ENCODE measurements at places on chromosomes 13 and 19. TPM values are rescaled to one million over a fixed set of nuclear protein-coding genes. Genes with fewer than 3 reads are reported as not detected.

- no peak for DNase-seq
These were observed 11.5 kb downstream of the ZNF552 start for GRCh38 chr19:57803265-57803593.

DNA sequence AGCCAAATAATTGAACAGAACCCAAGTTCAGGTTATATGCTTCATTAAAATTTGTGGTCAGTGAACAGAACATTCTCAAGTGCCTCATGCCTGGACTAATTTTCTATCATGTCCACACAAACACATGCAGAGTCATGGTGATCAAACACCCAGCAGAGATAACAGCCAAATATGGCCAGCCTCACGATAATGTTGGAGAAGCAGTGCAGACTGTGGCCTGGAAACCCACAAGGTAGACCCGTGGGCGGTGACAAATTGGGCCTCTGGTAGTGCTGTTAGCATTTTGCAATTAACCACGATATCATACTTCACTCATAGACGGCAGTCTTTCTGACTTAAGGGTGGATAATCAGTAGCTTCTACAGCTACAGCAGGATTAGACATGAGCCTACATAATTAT is 35.0 kb upstream of the VWA8 start:
- no peak for DNase-seq

DNA sequence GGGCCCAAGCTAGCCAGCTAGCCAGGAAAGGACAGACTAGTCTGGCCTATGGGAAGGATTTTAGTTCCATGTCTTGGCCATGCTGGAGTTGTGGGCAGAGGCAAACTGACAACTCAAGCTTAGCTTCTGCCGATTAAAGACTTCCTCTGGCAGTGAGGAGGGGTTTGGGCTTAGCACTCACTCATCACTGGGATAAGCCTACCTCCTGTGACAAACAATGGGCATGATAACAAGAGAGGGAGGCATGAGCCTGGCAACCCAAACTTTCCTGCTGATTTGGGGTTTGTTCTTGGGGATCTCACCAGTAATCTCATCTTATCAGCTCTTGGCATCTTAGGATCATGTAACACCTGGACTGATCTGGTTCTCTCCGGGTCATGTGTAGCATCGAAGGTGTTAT is 83.6 kb downstream of the KL start:
- DNase-seq, result no peak

The POSTN gene
- polyA plus RNA-seq, result 1,336 TPM

The SMIM44 gene
- polyA plus RNA-seq, result not detected

The CDC42EP5 gene
- polyA plus RNA-seq, result 65.7 TPM

DNA sequence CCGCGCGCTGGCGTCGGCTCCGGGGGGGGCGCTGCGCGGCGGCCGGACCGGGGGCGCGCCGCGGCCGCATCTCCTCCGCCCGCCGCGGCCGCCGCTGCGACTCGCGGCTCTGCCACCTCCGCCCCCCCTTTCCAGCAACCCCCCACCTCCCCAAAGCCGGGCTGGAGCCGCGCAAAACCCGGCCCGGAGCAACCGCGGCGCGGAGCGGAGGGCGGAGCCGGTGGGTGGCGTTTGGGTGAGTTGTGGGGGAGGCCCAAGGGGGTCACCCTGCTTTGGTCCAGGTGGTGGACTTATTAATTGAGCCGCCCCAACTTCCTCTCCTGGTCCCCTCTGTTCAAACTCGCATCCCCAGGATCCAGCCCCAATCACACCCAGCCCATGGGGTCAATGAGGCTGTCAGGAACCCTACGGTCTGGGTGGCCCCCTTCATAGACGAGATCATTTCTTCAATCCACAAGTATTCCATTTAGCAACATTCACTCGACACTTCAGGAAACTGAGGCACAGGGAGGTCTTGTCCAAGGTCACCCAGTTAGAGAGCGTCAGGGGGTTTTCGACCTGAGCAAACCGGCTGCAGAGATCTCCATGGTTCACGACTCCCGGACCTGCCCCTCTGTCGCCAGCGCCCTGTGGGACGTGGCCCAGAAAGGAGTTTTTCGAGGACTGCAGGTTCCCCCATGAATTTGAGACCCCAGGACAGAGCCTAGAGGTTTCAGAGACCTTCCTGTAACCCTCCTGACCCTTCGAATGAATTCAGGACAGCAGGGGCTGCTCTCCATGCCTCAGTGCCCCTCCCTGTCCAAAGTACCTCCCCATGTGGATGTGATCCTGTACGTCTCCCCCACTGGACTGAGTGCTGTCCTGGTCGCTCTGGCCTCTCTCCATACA is 22.4 kb upstream of the SEMA6B start:
- peak; percentile 66 for DNase-seq

DNA sequence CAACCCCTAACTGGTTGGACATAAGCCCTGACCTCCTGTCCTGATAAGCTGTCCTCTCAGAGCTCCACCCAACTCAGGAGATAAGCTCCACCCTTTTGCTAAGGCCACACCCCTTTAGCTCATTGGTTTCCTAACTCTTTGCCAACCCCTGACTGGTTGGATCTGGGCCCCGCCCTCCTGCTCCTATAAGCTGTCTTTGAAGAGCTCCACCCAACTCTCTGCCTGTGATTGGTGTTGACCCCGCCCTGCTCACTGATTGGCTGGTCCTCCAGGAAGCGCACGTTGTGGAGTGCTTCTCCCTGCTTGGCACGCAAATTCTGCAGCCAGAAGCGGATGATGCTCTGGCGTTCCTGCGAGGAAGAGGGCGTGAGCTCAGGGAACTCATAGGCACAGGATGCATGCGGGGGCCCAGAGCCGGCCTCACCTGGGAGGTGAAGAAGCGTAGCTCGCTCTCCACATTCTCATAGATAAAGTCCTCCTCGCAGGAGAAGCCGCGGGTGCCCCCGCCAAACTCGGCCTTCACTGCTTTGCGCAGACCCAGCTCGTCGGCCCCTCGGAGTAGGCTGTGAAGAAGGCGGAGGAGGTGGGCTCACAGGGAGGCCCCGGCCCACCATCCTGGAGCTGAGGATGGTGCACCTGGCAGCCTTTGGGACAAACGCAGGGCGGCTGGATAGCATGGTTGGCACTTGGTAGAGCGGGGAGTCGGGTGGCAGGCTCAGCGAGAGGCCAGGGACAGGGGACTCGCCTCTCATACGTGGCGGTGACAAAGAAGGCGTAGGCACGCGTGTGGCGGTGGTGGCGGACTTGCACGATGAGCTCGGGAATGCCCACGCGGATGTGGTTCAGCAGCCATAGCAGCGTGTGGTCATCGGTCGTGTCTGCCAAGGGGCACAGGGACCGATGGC is 1.7 kb downstream of the ANO8 start:
- DNase-seq, result peak; percentile 52

- DNase-seq, result peak; percentile 84
These were observed 20.4 kb upstream of the FAM216B start for GRCh38 chr13:42760951-42761350.

DNA sequence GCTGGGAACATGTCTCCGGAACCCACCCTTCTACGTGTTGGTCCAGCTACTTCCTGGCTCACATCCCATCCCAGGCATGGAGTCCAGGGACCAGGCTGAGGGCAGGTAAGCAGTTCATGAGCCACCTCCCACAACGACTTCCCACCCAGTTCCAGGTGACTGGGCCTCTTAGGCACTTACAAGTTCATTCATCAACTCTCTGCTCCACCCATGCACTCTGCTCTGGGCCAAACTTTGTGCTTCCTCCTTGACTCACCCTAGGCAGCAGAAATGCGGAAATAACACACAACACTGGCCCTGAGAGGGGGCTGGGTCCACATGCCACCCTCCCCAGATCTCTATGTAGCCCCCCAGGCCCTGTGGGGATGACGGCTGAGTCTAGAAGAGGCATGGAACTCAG is 20.5 kb downstream of the IQCN start:
- DNase-seq, result peak; percentile 32

DNA sequence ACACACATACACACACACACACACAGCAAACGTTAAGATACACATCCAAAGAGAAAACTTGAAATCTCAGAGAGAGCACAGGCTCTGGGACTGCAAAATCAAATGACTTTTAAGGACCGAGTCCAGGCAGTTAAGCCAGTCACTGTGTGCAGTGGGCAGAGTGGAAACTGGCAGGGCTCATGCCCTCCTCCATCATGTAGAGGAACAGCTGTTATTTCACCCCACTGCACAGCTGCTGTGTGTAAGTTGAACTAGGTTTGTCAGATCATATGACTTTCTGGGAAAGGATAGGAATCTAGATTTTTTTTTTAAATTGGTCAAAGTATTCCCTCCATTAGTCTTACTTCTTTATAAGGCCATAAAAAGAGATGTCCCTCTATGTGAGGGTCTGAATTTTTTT is 1002.1 kb downstream of the UQCRFS1 start:
- DNase-seq, result peak; percentile 77

DNA sequence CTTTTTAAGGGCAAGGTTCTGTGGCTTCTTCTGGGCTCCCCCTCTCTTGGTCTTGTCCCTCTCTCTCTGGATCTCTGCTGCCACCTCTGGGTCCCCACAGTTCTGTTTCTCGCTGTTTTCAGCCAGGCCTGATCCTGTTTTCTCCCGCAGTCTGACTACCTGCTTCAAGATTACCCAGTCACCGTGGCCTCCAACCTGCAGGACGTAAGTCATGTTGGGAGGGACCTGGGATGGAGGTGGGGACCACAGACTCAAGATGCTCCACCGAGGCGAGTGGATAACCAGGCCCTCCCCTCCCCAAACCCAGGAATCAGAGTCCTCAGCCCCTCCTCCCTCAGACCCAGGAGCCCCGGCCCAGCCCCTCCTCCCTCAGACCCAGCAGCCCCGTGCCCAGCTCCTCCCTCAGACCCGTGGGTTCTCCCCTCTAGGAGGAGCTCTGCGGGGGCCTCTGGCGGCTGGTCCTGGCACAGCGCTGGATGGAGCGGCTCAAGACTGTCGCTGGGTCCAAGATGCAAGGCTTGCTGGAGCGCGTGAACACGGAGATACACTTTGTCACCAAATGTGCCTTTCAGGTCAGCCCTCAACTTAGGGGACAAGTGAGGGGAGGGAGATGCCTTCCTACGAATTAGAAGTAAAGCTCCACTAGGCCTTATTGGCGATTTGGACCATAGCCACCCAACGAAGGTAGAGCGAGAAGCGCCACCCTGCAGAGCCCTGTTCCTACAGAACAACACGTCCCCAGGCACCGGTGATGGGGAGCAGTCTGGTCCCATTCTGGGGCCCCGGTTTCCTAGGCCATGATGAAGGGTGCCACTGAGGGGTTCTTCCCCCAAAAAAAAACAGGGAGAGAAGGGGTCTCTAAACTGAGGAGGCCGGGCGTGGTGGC is 2.2 kb downstream of the FLT3LG start:
- peak; percentile 64 for DNase-seq

The LIM2 gene
- polyA plus RNA-seq, result not detected

The TMEM86B gene
- 4.8 TPM for polyA plus RNA-seq

All from muscle of leg (tissue), 16 donors.